ENCODE measurements at places on chromosomes 3 and 15.

DNA sequence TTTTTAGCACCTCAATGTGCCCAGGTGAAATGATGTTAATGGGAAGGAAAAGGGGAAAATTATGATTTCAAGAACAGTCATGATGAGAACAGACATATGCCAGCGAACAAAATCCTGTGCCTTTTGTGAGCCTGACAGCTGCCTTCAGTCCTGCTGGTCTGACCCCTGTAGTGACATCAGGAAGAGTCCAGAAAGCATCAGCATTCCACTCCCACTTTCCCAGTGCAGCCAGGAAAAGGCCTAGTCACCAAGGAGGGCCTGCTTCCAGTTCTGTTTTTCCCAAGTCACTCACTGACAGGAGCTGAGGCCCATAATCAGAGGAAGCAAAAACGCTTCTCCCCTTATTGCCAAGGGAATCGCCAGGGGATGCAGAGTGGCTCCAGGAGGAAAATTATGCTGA is 218.4 kb downstream of the ABHD5 start:
- DNase-seq, result no peak

- DNase-seq, result no peak
These were observed 14.5 kb downstream of the FBXO22 start for GRCh38 chr15:75918135-75918534.

GRCh38 chr15:36401586-36401966 is 177.8 kb upstream of the CDIN1 start:
- DNase-seq, result no peak

DNA sequence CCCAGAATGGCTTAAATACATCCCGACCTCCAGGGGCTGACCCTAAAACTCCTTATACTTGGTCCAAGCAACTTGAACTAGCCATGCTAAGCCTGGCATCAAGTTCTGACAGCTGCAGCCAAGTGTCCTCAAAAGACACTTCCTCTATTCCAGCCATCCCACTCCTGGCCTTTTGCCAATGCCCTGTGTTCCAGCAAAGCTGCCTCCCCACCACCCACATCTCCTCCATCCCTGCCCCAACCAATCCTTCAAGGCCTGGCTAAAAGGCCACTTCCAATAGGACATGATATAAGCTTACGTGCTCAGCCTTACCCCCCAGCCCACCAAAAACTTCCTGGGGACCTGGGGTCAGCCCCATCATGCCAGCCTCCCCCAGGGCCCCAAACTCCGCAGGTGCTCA is 40.9 kb downstream of the SEMA3G start:
- no peak for DNase-seq

GRCh38 chr15:95327183-95327525 is 1003.3 kb upstream of the NR2F2 start:
- DNase-seq, result no peak

- DNase-seq, result peak; percentile 83
These were observed 4.4 kb upstream of the CXCR6 start for GRCh38 chr3:45938864-45939263.

- no peak for DNase-seq
These were observed 10.7 kb downstream of the HMCES start for GRCh38 chr3:129289201-129289921.

DNA sequence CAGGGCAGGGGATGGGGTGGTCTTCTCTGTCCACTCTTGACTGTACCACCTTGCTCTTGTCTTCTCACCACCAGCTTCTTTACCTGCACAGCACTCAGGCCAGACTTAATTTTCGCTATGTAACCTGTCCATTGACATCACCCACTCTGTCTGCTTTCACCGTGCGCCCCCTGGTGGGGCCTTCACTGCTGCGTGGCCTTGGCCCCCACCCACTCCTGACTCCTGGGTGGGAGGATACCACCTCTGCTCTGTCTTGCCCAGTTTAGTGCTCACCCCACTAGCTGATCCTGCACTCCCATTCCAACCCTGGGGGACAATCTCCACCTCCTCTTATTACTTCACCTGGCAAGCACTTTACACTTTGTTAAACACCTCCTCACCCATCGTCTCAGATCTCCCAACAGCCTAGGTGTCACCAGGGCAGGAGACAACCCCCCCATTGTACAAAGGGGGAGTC is 17.7 kb downstream of the PTH1R start:
- DNase-seq, result peak; percentile 81

DNA sequence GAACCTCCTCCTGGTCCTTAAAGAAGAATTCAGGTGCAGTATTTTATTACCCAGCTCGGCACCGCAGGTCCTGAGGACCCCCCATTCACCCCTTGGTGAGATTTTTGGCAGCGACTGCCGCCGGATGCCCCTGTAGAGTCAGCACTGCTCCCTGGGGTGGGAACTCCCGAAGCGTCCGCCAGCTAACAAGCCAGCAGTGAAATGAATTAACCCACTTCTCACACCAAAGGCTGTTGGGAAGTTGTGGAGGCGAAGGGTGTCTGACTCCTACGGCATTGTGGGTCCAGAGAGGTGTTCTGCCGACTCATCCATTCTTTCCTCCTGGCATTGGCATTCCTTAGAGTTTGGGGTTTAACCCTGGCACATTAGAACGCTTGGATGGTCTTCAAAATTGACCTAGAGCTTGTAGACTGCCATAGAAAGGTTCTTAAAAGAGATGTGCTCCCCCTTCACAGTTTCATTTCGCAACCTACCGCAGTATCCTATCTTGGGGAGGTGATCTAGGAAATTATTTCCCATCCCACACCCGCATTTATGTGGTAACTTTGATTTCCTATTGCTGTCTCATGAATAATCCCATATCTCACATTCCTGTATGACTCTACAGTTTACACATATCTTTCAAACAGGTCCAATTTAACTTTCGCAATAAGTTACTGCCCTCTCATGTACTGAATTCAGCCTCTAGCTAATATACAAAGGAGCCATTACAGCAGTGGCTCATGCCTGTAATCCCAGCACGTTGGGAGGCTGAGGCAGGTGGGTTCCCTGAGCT is 879 bp upstream of the EIF5A2 start:
- no peak for DNase-seq

GRCh38 chr3:45826908-45827307 is 15.0 kb downstream of the LZTFL1 start:
- DNase-seq, result no peak

- no peak for DNase-seq
These were observed 234.5 kb downstream of the KBTBD8 start for GRCh38 chr3:67232642-67233041.

DNA sequence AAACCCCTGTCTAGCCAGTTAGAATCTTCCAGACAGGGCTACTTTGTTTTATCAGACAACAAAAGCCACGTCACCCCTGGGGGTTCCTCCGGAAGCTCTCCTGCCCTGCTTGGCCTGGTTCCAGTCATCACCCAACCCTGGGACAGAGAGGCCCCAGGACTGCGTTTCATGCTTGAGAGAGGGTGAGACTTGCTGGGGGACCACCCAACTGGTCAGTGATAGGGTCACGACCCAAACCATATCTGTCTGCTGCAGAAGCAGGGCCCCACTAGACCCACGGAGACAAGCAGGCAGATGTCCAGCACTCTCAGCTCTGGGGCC is 1.2 kb downstream of the NT5DC2 start:
- DNase-seq, result no peak

- no peak for DNase-seq
These were observed 43.8 kb upstream of the RAB6B start for GRCh38 chr3:133939463-133939835.

- DNase-seq, result no peak
These were observed 266.8 kb downstream of the ZNF385D start for GRCh38 chr3:21484057-21484827.

DNA sequence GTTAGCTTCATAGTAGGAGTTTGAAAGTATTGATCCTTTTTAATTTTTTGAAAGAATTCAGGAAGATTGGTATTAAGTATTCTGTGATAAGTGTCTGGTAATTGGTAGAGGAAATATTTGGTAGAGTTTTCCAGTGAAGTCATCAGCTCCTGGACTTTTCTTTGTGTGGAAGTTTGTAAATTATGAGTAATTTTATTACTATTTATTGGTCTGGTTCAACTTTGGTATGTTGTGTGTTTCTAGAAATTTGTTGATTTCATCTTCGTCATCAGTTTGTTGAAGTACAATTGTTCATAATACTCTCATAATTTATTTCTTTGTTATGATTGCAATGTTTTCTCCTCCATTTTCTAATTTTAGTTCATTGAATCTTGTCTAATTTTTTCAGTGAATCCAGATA is 832.0 kb downstream of the OTOL1 start:
- no peak for DNase-seq

DNA sequence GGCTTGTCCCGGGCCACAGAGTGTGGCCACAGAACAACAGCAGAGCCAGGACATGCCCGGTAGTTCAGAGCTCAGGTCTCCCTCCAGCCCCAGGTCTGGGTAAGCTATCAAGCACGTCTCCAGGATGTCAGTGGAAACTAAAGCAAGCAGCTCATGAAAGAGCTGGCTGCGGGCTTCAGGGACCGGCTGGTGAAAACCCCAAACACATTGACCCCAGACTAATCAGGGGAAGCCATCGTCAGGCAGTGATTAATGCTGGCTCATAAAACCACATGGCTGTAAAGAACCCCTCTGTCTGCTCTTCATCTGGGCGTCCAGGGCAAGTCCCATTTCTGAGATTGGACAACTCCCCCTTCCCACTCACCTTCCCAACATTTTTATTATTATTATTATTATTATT is 37.8 kb downstream of the LMCD1 start:
- no peak for DNase-seq

DNA sequence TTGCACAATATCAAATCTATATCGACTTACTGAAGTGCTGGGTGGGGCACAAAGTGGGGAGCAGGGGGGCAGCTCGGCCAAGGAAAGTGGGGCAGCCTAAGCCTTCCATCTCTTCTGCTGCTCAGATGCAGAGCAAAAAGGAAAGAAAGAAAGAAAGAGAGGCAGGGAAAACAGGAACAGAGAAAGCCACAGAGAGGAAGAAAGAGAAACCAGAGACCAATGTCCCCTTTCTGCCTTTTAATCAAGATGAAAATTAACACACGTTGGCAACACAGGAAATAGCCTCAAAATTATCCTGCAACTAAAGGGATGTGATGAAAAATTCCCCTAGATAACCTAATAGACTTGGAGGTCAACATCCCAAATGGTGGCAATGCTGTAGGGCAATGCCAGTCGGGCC is 72.2 kb upstream of the RAD18 start:
- DNase-seq, result no peak

- no peak for DNase-seq
These were observed 158.2 kb upstream of the TSC22D2 start for GRCh38 chr3:150249779-150250470.

GRCh38 chr15:36232491-36232890 is 346.9 kb upstream of the CDIN1 start:
- DNase-seq, result no peak

GRCh38 chr3:94349310-94349878 is 286.5 kb downstream of the NSUN3 start:
- no peak for DNase-seq

- DNase-seq, result no peak
These were observed 42.2 kb downstream of the SV2B start for GRCh38 chr15:91142106-91142744.
